ENCODE measurements at places on chromosomes 1 and 21.

DNA sequence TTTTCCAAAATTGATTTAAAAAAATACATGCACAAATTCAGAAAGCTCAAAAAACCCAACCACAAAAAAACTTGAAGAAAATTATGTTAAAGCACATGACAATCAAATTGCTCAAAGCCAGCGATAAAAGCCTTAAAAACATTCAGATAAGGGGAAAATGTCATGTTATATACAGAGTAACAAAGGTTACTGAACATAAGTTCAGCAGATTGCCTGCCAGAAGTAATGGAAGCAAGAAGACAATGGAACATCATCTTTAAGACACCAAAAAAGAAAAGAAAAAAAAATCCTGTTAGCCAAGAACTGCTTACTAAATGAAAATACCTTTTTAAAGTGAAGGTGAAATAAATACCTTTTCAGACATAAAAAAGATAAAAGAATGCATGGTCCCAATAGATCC lies 147.2 kb upstream of the SGIP1 start:
- no peak for DNase-seq

GRCh38 chr21:43708745-43709381 lies 10.1 kb upstream of the PDXK start:
- DNase-seq: no peak

- no peak for DNase-seq
These were observed 42.0 kb downstream of the PCSK9 start for GRCh38 chr1:55081188-55081904.

GRCh38 chr21:34984356-34985058 lies 64.6 kb downstream of the RUNX1 start:
- no peak for DNase-seq

DNA sequence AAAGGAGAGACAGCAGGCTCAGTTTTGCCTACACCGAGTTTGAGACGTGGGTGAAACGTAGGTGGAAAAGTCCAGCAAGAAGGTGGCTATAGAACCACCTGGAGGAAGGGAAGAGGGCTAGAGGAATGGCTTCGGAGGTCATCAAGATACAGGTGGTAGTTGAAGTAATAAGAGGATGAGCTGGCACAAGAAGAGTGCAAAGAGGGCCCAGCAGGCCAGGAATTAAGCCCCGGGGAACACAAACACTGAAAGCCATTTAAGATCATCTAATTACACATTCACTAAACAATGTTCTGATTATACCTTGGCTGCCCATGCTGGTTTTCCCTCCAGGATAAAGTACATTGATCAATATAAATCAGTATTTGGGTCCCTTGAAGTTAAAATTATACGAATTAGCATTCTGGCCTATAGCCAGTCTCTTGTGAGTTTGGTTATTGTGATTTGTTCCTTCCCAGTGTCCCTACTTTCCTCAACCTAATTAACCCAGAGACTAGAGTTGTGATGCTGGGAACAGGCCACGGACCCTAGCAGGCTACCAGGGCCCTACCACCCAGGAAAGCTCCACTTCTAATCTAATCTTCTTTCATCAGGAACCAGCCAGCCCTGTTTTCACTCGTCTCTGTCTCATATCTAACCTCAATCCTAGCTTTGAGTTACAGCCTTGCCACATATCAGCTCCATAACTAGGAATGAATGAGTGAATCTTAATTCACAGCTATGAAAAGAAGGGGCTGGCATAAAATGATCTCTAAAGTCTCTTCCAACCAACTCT lies 26.4 kb upstream of the PPP1R15B start:
- no peak for DNase-seq

DNA sequence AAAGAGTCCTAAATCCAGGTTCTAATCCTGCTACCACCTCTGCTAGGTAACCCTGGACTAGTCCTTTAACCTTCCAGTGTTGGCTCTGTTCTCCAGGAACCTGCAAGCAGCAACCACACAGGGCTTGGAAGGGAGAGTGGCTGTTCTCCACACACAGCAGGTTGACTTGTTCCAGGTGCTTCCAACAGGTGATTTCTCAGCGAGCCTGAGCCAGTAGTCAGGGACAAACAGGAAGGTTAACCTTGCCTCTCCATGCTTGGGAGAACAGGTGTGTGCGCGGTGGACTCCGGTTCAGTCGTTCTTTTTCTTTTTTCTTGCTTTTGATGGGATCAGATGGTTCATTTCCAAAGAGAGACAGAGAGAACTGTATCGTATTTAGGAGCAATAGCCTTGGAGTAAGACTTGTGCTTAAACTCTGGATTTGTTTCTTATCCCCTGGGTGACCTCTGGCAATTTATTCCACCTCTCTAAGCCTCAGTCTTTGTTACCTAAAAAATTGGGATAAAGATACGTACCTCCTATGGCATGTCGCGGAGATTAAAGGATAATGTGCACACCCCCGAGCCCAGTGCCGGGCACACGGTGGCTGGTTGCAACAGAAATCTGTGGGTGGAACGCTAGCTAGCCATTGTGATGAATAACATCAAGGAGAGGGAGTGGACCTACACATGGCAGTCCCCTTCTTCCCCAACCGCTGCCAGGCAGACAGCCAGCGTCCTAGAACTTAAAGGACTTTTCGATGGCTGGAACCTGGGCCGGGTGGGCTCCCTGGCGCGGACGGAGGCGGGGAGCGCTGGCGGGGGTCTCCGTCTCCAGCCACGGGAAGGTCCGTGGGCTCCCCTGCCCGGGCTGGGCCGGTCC lies 583 bp upstream of the CACHD1 start:
- DNase-seq: no peak

- DNase-seq: no peak
These were observed 9.7 kb downstream of the CTNNBIP1 start for GRCh38 chr1:9900142-9901043.

DNA sequence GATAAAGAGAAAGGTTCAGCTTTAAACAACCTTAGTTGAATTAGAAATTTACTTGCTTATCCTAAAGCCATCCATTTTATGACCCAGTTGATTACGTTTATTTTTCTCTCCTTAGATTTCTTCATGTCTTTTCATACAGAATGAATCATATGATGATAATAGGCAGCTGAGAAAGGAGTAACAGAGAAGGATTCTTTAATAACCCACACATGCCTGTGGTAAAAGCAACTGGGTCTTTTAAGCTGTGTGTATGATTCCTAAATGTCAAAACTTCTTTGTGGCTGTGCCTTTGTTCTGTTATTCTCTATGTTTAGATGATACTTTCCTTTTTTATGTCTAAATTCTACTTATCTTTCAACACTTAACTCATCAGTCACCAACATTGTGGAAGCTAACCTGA lies 626.5 kb downstream of the NCAM2 start:
- DNase-seq: no peak

DNA sequence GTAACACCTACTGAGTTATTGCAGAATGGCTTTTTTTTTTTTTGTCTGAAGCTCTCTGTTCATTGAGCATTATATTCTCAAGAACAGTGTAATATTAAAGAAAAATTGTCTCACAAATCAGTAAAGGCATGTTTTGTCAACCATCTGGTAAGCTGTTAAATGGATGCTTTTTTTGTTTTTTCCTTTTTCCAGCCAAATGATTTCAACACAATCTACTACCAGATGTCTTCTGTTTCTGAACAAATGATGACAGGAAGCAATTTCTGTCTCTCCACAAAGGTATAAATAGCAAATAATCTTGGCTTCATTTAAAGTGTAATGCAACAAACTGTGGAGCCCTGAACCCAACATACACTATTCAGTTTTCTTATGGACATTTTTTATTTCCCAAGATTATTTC lies 78.6 kb upstream of the RGS2 start:
- DNase-seq: no peak

DNA sequence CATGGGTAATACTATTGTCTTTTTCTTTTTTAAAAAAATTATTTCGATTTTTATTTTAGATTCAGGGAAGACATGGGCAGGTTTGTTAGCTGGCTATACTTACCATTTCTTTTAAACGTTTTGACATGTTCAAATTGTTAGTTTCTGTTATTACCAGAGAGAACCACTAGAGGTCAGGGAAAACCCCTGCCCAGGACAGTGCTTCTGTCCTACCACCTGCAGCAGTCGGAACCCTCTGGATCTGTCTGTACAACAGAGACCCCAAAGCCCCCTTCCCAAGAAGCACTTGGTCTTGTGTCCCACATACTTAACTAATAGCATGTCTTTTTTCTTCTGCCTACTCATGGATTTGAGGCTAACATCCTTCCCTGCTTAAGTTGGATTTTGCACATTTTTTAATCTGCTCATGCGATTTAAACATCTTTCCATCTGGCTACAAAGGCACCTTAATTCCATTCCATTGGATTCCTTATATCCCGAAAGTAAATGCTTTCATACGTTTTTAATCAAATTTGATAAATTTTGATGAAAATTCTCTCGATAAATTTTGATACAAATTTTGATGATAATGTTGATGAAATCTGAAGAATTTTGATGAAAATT lies 10.0 kb upstream of the C1orf115 start:
- DNase-seq: no peak

- no peak for DNase-seq
These were observed 12.1 kb upstream of the MIIP start for GRCh38 chr1:12007204-12007603.

DNA sequence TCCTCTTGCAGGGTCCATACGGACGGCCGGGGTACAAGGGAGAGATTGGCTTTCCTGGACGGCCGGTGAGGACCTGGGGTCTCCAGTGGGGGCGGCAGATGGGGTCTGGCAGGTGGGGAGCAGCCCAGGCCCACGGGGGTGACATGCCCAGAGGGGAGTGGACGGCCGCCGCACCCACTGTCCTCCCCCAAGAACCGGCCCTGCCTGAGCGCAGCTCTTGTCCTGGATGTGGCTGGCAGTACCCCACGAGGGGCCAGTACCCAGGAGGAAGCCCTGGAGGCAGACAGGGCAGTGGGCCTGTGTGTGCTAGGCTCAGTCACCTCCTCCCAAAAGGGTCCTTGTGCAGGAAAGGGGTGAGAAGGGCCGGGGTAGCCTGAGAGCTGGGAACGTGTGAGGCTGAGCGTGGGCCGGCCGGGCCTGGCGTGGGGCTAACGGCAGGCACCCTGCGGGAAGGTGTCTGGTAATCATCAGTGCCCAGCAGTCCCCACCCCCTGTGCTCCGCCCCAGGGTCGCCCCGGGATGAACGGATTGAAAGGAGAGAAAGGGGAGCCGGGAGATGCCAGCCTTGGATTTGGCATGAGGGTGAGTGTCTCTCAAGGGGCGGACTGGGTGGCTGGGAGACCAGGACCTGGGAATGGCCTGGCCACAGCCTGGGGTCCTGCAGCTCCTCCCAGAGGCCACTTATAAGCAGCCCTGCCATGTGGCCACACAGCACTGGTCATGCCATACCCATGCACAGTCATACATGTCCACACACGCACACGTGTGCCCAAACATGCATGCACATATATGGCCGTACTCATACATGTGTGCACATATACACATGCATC lies 47.2 kb downstream of the SLC19A1 start:
- DNase-seq: no peak
